ENCODE measurements at places on chromosomes 1 and 21. TPM values are rescaled to one million over a fixed set of nuclear protein-coding genes. Genes with fewer than 3 reads are reported as not detected.
A peak's percentile ranks its signal among the peaks of the same experiment; 100 is the strongest.

CA6 gene
- not detected for total RNA-seq

PDPN gene
- 13.3 TPM for total RNA-seq

FCAMR gene
- not detected for total RNA-seq

- H3K27me3 ChIP-seq, result no peaks in the 10 kb centered on the region
- H3K36me3 ChIP-seq, result no peaks in the 10 kb centered on the region
- H3K4me1 ChIP-seq, result no peaks in the 10 kb centered on the region
Observed at GRCh38 chr1:55402671-55403464, 187.7 kb upstream of the USP24 start.

DNA sequence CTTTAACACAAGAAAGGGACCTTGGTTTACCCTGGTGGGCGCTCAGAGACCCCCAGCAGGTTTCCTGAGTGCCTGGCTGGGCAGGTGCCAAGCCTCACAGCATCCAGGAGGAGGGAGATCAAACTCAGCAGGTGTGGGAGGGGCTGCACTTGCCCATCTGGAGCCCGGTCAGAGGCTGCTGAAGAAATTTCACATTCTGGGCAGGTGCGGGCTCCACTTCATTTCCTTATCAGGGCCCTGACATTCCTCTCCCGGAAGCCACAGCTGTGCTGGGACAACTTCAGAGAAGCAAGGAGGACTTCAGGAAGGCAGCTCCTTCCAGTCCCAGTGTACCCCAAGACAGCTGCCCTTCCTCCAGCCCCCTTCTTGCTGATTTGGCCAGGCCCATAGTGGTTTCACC lies 82.9 kb downstream of the ITPKB start:
- no peak for DNase-seq
- peaks cover 10% of the 10 kb centered on the region for H3K36me3 ChIP-seq
- peaks cover 78% of the 10 kb centered on the region for H3K4me1 ChIP-seq
- H3K27me3 ChIP-seq, result no peaks in the 10 kb centered on the region
- peak overlapping the region; percentile 86 for H3K27ac ChIP-seq
- no peak overlapping the region for H3K4me3 ChIP-seq

GRCh38 chr1:28877132-28877781 lies 37.1 kb upstream of the EPB41 start:
- H3K27ac ChIP-seq, result no peak overlapping the region
- peaks cover 4% of the 10 kb centered on the region for H3K4me1 ChIP-seq
- H3K36me3 ChIP-seq, result no peaks in the 10 kb centered on the region
- no peak overlapping the region for H3K4me3 ChIP-seq

PLA2G2E gene
- not detected for total RNA-seq

SMIM11 gene
- total RNA-seq, result 39.6 TPM

GRCh38 chr1:67953301-67953700 lies 97.1 kb downstream of the DIRAS3 start:
- peaks cover 3% of the 10 kb centered on the region for H3K4me1 ChIP-seq
- H3K4me3 ChIP-seq, result no peak overlapping the region
- no peak for DNase-seq
- no peaks in the 10 kb centered on the region for H3K27me3 ChIP-seq
- H3K27ac ChIP-seq, result no peak overlapping the region

GRCh38 chr1:221709854-221710253 lies 32.0 kb downstream of the DUSP10 start:
- no peak overlapping the region for H3K27ac ChIP-seq
- no peak overlapping the region for H3K4me3 ChIP-seq
- no peak for DNase-seq
- no peaks in the 10 kb centered on the region for H3K4me1 ChIP-seq
- peaks cover 4% of the 10 kb centered on the region for H3K36me3 ChIP-seq

DNA sequence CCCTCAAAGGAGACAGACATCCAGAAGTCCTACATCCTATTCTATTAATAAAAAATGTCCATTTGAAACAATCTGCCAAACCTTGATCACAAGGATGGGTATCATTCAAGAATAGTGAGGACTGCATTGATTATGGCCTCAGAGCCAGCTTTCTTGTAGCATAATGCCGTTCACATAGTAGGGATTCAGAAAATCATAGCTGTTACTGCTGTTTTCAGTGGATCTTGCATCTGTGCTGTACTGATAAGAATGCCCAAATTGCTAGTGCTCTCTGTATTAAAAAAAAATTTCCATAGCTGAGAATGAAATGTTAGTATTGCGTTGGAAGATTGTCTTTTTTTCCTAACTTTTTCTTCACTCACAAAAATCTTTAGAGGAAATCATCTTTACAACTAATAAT lies 19.1 kb downstream of the BRDT start:
- H3K27ac ChIP-seq, result no peak overlapping the region
- H3K4me3 ChIP-seq, result no peak overlapping the region
- no peaks in the 10 kb centered on the region for H3K27me3 ChIP-seq
- no peaks in the 10 kb centered on the region for H3K4me1 ChIP-seq
- H3K36me3 ChIP-seq, result no peaks in the 10 kb centered on the region

CENPS gene
- 7.6 TPM for total RNA-seq

GRCh38 chr1:167270349-167271092 lies 49.8 kb downstream of the POU2F1 start:
- no peak overlapping the region for H3K4me3 ChIP-seq
- H3K27ac ChIP-seq, result no peak overlapping the region

LIN28A gene
- not detected for total RNA-seq
